ENCODE measurements at places on chromosomes 2 and 18. TPM values are rescaled to one million over a fixed set of nuclear protein-coding genes. Genes with fewer than 3 reads are reported as not detected.

- DNase-seq: no peak
Measured at GRCh38 chr2:43408407-43409160, 182.2 kb upstream of the ZFP36L2 start.

DNA sequence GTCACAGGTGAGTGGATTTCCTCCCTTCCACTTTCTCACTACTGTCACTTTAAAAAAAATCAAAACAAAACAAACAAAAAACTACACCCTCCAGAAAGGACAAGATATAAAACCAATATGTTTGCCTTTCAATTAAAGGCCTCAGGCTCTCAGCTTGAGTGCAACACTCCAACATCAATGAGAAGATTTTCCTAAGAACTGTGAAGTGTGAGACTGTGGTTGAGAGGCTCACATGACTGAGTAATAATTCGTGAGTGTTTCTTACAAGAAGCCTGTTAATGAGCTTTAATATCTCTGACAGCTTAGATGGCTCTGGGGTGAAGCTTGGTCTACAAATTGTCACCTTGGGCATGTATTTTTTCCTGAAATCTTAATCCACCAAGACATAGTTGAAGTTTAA is 216.1 kb downstream of the ETAA1 start:
- no peak for DNase-seq

DNA sequence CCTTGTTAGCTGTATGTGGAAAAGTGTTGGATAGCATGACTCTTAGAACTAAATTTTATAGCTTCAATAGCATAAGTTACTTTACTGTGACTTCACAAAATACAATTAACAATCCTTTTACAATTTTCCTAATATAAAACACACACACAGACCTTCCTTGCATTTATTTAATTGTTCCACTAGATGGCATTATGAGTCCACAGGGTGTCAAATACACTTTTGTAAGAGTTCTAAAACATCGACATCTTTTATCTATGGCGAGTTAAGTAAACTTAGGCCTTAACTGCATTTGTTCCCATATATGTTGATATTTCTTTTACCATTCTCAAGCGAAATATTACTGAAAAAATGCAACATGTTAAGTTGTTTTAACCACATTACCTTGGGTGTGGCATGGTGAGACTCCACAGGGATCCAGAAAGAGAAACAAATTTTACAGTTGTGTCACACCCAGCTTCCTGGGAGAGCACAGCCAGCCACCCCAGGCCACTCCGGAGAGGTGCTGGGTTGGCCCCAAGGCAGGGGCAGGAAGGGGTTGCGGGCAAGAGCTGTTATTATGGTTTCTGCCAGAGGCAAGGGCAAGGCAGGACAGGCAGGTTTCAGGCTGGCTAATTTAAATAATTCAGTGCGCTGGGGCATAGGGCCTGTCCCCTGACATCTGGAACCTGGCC is 312.4 kb upstream of the MC4R start:
- DNase-seq: no peak

DNA sequence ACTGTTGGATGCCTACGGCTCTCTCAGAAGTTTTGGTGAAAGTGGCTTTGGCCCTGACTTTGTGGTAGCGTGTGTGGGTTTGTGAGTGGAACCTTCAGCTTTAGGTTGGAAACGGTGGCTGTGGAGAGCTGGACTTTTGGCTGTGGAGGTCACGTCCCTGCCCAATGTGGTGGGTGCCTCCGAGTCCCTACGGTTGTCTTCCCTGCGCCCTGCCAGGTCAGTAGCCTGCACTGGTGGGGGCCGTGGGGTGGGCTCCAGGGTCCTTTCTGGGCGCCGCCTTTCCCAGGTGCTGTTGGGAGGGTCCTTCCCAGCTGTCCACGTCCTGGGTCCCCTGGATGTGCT is 11.1 kb downstream of the COLEC11 start:
- DNase-seq: no peak

- DNase-seq: no peak
Measured at GRCh38 chr18:457140-457519, 43.4 kb downstream of the COLEC12 start.

Gene TLX2
- polyA plus RNA-seq: 0.33 TPM

Gene OSR1
- not detected for polyA plus RNA-seq

Gene RTP5
- polyA plus RNA-seq: not detected

Gene EML6
- not detected for polyA plus RNA-seq

Gene ACTR1B
- 12.0 TPM for polyA plus RNA-seq

Gene NYAP2
- polyA plus RNA-seq: not detected

All from CD4-positive, alpha-beta memory T cell (primary cell).